COR-L47 (cell line): ENCODE measurements at places on chromosomes 5 and 9.

DNA sequence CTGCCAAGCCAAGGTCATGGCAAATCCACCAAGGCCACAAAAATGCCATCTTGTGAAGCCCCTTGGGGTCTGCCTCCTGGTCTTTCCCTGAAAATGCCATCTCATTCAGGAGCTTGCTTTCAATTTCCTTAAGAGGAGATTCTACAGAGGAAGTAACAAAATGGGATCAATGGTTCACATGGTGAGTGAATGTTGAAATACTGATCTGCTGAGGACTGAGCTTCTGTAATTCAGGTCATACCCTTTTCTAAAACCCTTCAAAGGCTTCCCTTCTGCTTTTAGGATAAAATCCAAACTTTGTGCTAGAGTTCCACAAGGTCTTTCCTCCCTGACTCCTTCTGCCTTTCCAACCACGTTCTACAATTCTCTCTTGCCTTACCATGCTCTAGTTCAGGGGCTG lies 24.7 kb upstream of the NR3C1 start:
- no peak for DNase-seq

DNA sequence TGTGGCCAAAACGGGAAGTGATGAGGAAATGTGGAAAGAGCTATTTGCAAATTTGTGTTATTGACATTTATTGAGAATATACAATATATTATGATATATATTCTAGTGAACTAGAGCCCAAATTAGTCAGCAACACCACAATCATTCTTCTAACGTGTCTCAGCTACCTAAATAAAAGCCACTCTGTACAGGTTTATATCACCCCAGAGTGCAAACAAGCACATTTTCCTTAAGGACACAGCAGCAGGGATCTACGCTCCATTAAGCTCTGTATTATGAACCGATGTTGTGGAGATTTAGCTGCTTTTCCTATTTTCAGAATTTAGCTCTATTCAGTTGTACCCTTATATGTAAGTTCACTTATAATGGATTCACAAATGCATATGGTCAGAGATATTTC lies 77.9 kb downstream of the CDH18 start:
- DNase-seq, result no peak

- DNase-seq, result no peak
These were observed 408.3 kb downstream of the ENC1 start for GRCh38 chr5:74232276-74232675.

DNA sequence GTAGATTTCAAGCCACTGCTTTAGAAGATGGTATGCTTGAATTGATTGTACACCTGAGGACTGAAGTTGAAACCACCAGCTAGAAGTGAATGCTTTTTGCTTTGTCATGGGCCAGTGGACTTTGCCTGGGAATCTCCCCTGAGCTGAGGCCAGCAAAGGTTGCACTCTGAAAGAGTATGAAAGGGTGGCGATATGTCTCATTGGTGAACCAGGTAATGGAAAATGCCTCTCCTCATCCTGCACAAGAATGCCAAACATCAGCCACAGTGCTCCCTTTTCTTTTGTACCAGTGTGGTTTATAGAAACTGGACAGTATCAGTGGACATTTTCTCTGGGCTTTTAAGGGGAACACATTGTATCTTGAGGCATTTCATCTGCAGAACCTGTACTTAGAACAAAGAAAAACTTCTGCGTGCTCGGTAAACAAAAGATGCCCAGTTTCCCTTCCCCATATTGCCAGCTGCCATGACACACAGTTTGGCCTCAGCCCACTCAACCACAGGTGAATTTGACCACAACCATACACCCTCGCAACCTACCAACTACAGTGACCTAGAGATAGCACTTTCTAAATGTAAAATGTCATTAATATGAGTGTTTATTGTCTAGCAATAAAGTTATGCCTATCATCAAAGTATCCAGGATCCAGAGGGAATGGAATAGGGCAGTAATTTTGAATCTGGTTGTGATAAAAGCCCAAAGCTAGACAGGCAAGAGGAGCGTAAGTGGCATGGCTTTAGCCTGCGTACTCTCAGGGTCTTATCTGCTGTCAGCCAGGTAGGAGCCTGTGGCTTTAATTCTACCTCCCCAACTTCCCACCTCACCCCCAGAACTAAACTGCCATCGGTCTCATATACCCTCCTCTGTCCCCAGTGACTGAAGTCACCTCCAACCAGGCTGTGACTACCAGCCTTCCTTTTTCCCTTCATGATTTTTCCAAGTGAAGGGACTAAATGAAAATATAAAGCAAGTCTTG lies 79.5 kb upstream of the LHFPL2 start:
- DNase-seq, result no peak

DNA sequence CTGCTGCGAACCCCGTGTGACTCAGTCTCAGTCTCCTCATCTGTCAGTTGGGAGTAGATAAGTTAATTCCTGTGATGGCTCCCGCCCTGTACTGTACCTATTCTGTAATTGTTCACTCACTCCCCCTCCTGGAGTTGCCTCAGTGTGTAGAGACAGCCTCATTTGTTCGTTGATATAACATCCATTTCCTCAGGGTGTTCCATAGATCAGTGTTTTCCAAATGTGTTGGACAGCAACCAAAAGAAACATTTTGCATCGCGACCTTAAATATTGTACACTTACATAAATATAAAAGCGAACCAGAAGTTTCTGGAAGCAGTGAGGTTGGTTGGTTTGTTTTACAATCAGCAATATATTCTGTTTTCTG lies 698 bp downstream of the NFX1 start:
- DNase-seq, result no peak

GRCh38 chr5:39024005-39024404 lies 50.2 kb downstream of the RICTOR start:
- DNase-seq, result no peak

- no peak for DNase-seq
These were observed 553.8 kb downstream of the DTWD2 start for GRCh38 chr5:118434522-118434921.

DNA sequence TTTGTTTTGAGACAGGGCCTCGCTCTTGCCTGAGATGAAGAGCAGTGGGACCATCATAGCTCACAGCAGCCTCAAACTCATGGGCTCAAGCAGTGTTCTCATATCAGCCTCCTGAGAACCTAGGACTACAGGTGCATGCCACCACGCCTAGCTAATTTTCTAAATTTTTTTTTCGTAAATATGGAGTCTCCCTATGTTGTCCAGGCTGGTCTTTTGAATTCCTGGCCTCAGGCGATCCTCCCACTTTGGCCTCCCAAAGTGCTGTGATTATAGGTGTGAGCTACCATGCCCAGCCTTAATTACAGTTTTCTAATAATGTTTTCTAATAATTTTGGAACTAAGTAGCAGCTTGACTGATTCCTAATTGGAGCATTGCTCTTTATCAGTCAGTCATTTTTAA lies 15.1 kb downstream of the GAPVD1 start:
- DNase-seq, result no peak

DNA sequence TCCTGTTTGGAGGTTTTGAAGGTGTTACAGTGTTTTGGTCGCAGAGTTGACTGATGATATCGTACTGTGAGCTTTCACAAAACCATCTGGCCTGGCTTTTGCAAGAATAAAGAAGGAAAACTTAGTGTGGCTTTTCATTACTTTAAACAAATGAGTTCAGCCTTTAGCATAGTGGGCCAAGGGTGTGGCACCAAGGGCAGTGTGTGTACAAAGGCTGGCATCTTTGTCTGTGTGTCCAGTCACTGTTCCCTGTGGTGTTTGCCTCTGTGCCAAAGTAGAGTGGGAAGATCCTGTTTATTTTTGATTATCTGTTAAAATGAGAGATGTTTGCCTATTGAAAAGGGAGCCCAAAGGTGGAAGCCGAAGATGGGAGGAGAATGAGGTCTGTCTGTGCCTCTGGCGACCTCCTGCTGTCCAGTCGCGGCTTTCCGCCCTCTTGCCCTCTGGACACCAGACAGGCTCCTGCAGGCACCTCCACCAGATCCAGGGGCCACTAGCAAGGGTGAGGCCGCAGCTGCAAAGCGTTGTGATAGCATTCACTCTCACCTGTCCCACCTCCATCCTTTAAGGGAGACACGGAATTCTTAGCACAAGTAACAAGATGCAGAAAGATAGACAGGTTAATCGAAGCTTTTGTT lies 113.7 kb downstream of the TRIO start:
- no peak for DNase-seq

DNA sequence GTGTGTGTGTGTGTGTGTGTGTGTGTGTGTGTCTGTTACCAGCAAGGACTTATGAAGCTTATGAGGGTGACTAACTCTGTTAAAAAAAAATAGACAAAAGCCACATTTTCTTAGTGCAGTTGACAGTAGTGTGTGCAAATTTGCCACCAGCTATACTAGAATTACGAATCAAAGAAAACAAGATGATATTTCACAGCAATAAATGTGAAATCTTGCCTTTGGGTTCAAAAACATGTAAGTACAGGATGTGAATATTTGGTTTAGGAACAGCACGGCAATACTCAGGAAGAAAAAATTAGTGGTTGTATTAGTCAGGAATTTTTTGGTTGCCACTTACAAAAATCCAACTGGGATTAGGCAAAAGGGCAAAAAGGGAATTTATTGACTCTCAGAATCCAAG lies 117.4 kb downstream of the NPR3 start:
- no peak for DNase-seq

DNA sequence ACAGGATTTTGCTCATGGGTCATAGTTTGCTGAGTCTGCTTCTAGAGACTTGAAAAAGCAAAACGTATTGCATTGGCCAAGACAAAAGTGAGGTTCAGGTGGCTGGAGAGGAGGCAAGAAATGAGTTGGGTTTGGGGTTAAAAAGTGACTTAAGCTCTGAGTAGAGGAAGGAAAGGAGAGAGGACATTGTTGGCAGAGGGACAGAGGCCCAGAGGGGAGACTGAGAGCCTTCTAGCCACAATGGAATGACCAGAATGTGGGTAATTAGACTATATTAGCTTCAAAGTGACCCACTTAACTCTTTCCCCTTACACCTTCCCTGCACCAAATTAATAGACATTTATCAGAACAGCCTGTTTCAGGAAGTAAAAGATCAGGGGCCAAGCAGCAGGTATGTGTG lies 188.4 kb downstream of the ZNF462 start:
- no peak for DNase-seq

GRCh38 chr9:105507096-105507790 lies 50.7 kb upstream of the FKTN start:
- DNase-seq, result no peak

DNA sequence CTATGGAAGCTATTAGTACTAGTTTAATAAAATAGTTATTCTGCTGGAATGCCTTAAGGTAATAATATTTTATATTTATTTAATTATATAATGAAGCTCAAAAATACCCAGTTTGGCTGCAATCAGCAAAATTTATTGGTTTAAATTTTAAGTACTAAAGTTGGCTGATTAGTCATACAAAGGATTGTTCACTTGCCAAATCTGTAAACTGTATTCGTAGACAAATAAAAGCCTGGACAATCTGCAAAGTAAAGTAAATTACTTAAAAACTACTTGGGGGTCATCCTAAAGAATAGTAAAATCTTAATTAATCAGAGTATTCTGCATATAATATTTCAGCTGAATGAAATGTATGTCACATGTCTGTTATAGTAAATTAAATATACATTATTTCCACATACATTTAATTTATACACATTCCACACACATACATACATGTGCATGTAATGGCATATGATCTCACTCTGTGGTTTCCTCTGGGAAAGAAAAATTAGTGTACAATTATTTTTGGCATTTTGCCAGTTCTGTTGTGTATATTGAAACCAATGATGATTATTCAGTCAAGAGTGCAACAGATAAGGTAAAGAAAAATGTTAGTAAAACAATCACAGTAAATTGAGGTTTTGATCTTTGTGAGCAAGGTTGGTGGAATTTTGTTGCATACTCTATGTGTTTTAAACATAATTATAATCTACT lies 455.9 kb downstream of the CDH9 start:
- peak; percentile 23 for DNase-seq

- DNase-seq, result no peak
These were observed 106.1 kb downstream of the THBS4 start for GRCh38 chr5:80141147-80141671.

GRCh38 chr5:116546033-116546742 lies 28.4 kb downstream of the SEMA6A start:
- DNase-seq, result no peak

DNA sequence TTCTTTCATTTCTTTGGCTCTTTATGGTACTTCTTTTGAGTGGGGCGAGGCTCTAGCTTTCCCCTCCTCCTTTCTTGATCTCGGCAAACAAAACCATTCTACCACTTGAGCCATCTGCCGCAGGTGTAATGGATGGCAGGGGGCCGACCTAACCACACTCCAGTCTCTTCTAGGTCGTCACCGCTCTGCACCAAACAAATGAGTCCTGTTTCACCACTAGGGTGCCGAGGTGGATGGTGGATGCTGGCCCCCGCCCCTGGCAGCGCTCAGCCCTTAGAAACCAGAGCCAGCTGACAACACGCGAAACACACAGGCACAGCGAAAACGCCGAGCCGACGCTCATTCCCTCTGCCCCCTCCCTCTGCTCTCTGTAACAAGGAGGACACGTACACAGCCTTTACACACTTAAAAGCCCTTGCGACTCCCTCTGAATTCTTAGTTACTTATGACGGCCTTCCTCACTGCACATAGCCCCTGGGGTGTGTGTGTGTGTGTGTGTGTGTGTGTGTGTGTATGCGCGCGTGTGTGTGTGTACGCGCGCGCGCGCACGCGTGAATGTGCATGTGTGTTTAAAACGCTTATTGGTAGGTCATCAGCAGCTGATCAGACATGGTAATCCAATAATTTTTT lies 199.4 kb downstream of the MEF2C start:
- peak; percentile 89 for DNase-seq

DNA sequence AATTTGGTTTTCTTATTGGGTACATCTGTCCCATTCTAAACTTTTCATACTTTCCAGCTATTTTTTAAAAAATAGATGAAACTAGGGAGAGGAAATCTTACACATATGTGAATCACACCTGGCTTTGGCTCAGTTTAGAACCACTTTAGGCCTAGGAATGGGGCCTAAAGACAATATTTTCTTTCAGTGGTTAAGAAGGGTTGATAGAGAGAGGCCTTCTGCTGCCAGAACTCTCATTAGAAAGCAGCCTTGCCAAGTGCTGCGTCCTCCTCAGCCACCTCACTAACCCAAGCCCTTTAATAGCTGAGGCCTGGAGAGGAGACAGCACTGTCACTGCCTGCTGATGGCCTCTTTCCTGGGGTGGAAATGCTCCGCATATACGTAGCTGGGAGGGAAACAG lies 167.5 kb downstream of the SAXO1 start:
- DNase-seq, result no peak

GRCh38 chr9:116656977-116657376 lies 30.1 kb upstream of the TRIM32 start:
- DNase-seq, result no peak

DNA sequence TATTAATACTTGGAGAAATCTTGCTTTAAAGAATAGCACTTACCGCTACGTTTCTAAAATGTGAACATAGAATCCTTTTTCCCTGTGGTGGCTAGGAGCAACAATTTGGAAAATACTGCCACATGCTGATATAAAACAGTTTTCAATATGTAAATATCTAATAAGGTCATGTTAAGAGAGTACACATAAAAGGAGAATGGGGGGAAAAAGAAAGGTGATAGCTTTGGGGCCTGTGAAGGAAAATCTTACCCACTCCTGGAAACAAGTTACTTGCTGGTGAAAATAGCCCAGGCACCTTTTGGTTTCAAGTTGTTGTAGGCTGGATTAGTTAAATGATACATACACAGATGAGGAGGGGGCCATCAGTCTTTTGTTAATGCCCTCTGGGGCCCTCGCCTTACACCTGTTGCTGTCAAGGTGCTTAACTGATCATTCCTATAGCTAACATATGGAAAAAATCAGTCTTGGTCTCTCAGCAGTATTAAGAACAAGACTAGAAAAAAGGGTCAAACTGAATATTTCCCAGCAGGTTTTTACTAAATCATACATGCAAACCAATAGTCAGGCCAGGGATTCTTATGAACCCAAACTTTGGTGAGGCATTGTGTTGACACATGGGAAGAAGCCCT lies 24.1 kb downstream of the FYB1 start:
- no peak for DNase-seq

- no peak for DNase-seq
These were observed 8.8 kb upstream of the TMEM171 start for GRCh38 chr5:73111536-73111935.
